ENCODE measurements at places on chromosomes 7 and 10.

DNA sequence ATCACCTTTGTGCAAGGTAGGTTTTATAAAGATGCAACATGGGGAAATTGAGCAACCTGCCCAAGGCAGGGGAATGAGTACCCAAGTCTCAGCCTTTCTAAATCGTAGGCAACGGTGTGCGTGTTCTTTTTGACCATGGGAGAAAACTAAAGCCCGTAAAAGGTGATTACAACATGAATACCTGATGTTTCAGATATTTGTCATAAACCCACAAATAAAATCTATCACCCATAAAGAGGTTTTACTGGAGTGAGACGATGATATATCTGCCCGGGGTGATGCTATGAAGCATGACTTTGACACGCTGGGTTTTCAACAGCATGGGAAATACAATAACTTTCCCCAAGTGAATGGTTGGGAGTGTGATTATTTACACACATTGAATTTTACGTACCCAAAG is 406.3 kb upstream of the KLF6 start:
- no peak for DNase-seq

DNA sequence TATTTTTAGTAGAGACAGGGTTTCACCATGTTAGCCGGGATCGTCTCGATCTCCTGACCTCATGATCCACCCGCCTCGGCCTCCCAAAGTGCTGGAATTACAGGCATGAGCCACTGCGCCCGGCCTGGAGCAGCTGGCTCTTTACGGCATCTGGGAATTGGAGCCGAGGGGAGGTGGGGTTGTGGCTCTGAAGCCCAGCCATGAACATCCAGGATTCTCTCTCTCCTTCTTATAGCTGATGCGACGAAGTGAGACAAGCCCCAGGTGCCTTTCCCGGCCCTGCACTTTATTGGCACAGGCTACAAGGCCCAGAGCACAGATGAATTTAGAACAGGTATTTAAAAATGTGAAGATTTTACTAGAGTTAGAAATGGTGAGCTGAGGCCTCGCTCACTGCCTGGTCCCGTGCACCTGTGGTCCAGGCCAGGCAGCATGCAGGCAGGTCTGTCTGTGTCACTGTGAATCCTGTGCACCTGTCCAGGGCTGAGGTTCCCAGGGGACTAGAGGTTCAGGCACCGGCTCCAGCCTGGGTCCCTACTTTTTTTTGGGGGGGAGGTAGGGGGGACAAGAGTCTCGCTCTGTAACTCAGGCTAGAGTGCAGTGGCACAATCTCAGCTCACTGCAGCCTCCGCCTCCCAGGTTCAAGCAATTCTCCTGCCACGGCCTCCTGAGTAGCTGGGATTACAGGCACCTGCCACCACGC is 379.7 kb upstream of the FOXK1 start:
- no peak for DNase-seq

- DNase-seq = no peak
Measured at GRCh38 chr7:37433166-37433565, 15.5 kb downstream of the ELMO1 start.

GRCh38 chr7:87866089-87866488 is 10.1 kb downstream of the SLC25A40 start:
- DNase-seq = no peak

- no peak for DNase-seq
Measured at GRCh38 chr7:116071629-116072028, 41.1 kb upstream of the TFEC start.

DNA sequence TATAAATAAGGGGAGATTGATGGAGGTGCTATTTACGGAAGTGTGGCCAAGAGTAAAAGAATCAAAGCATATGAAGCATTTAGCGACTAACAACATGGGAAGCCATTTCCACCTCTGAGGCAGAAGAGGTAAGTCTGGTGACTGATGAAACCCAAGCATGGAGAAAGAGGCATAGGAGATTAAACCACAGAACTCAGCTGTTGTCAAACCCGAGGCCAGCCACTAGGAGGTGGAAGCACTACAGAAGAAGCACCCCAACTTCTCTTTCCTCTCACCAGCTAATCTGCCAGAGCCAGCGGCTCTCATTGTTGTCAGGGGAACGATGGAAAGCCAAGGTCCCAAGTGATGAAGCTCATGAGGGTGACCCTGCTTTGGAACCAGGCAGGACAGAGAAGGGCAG is 19.6 kb upstream of the CNTNAP2 start:
- DNase-seq = no peak

GRCh38 chr7:81627536-81628287 is 142.1 kb downstream of the HGF start:
- no peak for DNase-seq

GRCh38 chr10:44647877-44648542 is 263.1 kb upstream of the CXCL12 start:
- DNase-seq = no peak

DNA sequence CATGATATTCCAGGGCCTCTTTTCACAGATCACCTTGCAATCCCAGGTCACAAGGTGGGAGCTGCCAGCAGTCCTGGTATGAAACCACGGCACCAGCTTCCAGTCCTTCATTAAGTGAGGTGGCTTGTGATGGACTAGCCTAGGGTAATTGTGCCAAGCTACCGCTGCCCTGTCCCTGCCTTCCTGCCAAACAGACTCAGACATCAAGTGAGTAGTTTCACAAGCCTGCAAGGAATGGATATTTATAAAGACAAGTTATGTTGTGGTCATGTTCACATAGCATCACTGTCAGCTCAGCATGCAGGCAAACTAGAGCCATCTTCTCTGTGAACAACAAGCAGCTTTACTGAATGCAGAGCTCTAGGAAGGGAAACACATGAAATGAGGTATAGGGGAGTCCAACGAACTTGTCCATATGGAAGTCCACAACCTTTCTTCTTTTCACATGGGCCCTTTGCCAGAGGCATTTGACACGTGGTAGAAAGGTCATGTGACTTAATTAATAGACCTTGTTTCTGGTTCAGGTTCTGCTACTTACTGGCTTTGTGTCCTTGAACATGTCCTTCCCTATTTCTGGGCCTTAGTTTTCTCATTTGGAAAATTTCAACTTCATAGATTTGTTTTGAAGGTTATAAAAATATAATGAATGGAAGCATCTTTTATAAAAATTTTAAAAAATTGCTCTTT is 1061.2 kb downstream of the KCNMA1 start:
- DNase-seq = no peak

GRCh38 chr10:35058134-35058533 is 32.0 kb downstream of the CUL2 start:
- no peak for DNase-seq

DNA sequence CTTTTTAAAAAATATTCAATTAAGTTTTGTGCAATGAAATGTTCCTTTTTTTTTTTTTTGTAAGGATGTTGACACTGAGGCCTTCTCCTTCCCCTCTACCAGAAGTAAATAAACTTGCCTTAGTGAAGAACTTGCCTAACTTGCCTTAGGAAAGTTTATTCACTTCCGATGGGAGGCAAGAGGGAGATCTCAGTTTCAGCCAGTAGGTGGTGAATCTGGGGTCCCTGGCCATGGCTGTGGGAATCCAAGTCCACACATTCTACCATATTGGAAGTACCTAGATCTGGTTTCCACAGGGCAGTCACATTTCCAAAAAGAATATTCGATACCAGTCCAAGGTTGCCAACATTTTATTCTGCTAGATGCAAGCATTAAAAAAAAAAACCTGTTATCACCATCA is 270.9 kb downstream of the CCSER2 start:
- DNase-seq = no peak

GRCh38 chr10:70137927-70138883 is 5.6 kb upstream of the AIFM2 start:
- DNase-seq = no peak

- no peak for DNase-seq
Measured at GRCh38 chr10:51524041-51524440, 175.4 kb downstream of the CSTF2T start.

GRCh38 chr10:50951365-50951764 is 65.9 kb upstream of the A1CF start:
- no peak for DNase-seq

DNA sequence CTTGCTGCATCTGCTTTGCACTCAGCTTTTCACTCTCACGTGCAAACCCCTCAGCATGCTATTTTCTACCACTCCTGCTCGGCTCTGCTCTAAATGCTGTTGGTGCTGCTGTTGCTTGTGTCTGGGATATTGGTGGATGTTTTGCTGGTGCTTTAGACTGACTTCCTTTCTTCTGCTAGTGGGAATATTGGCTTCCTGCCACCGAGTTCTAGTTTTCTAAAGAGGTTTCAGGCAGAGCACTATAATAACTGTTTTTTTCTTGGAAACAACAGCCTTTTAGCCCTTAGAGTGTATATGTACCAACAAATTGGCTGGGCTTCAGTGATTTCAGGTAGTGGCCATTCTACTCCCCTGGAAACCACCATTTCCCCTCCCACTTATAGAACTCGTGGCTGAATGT is 27.8 kb downstream of the TMEM236 start:
- no peak for DNase-seq

- DNase-seq = no peak
Measured at GRCh38 chr10:63611078-63611477, 89.9 kb downstream of the REEP3 start.

- DNase-seq = no peak
Measured at GRCh38 chr7:24843821-24844434, 86.7 kb upstream of the GSDME start.

GRCh38 chr10:56844978-56845529 is 484.0 kb upstream of the ZWINT start:
- no peak for DNase-seq

DNA sequence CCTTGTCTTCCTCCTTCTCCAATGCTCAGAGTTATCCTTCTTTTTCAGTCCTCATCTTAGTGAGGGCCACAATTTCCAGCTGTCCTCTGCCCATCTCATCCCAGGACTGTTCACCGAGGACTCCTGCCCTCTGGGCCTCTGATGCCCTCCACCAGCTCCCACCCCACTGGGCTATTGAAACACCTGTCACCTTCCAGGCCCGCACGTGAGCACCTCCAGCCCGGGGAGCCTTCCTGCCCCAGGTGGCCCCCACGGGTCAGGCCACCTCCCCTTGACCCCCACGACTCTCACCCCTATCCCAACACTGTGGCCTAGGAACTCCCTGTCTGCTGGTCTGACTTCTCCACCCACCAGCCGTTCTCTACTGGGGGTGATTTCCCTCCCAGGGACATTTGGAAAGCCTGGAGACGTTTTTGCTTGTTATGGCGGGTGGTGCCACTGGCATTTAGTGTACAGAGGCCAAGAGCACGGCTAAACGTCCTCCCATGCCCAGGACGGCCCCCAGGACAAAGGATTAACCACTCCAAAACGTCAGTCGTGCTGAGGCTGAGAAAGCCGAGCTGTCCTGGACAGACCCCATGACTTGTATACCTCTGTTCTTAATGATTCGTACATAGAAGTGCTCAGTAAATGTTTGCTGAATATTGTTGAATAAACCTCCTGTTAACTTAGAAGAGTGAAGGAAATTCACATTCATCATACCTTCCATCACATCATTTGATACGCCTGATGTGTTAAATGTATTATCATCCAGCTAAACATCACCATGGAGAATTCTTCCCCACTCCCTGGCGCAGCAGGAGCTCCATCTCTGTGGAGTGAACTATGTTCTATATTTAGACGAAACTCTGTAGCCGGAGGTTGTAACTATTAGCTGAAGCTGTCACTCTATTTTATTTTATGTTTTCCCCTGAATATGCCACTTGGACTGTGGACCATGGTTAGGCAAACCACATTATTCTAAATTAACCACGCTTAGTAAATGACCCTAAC is 270.1 kb upstream of the SHH start:
- no peak for DNase-seq

DNA sequence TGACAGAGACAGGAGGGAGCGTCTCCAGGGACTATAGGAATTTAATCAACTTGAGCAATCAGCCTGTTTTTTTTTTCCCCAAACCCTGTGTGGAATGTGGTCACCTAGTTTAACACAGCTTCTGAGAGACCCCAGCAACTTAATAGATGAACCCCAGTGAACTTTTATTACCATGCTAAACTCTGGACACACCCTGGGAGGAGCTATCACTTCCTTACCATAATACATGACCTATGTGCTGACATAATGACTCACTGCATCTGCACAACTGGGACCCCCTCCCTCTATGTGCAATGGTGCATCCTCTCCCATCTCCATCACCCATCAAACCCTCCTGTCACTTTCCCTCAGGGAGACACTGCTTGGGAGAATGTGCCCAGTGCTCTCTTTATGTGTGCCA is 83.7 kb downstream of the EPC1 start:
- DNase-seq = no peak

- no peak for DNase-seq
Measured at GRCh38 chr10:51666456-51666855, 32.9 kb downstream of the CSTF2T start.

DNA sequence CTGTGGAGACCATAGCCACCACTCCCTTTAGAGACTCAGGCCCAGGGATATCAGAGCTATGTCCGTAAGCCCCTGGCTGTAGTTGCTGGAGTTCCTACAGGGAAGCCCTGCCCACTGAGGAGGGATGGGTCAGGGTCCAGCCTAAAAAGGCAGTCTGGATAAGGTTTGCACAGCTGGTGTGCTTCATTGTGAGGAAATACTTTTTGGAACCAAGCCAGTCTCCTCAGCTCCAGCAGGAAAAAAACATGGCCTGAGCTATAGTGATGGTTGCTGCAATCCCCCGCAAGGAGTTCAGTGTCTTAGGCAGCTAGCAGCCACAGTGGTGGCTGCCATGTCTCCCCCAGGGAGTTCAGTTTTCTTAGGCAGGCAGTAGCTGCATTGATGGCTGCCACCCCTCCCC is 52.6 kb upstream of the CYP2C8 start:
- DNase-seq = no peak

- no peak for DNase-seq
Measured at GRCh38 chr10:99551616-99552015, 18.9 kb downstream of the NKX2-3 start.

DNA sequence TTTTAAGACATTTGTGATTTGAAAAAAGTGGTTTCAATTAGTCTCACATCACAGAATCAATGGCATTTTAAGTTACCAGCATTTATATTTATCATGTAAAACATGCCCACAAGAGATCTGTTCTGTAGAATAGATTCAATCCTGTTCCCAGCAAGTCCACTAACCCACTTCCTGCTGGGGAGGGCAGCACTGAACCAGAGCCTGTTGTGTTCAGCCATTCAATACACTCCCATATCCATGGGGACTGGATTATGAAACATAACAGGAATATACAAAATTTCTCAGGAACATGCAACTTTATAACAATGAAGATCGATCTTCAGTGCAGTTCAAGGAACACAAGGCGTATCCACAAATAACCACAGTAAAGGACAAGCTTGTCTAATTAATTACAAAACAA is 24.4 kb upstream of the ANK3 start:
- DNase-seq = no peak

DNA sequence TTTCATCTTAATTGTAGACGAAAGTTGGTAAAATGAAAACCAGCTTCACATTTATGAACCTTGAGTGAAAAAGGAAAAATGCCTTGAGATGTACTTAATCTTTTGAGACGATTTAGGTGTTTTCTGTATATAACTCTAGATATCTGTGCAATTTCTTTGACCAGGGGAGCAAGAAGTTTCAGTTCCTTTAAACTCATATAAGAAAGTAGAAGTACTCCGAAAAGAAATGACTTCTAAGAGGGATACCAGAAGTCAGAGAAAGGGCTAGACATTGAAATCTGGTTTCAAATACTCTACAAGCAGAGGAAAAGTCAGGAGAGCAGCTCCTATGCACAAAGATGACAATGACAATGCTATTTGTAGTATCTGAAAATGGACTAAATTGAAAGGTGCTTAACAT is 303.7 kb downstream of the BAMBI start:
- no peak for DNase-seq

GRCh38 chr10:66639371-66639770 is 286.5 kb upstream of the LRRTM3 start:
- DNase-seq = no peak

GRCh38 chr7:29469281-29469680 is 94.4 kb upstream of the PRR15 start:
- no peak for DNase-seq

Data from T-helper 1 cell (primary cell).